ENCODE measurements at places on chromosomes 13 and 19.

GRCh38 chr19:6983448-6983847 is 37.8 kb downstream of the MBD3L2B start:
- no peak for DNase-seq

DNA sequence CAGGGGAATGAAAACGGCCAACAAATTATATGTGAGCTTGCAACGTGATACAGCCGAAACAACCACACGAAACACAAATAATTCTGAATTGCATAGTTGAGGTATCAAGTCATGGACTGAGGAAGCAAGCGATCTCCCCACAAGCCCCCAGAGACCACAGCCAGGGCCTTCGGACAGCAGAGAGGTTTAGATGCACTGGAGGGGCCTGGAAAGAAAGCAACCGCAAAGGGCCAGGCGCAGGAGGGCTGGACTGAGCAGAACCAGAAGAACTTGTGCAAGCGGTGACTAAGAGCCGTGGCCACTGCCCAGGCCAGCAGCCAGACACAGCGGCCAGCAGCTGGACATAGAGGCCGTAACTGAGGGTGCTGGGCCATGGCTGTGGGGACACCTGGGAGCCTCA is 131.4 kb downstream of the TNFRSF19 start:
- DNase-seq, result no peak

DNA sequence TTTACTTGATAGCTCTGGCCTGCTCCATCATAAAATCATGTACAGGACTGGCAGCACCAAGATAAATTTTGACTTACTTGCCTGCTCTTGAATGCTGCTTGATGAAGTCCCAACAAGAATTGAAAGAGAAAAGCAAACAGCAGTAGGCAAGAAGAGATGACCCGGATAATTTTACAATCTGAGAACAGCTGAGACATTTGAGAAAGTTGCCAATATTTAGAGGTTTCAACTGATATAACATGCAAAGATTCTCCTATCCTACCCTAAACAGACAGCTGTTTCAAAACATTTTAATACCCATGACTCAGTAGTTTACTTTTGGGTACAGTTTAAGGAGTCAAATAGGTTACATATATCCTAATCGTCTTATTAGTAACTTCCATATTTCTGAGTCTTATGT is 5.9 kb downstream of the FRY start:
- DNase-seq, result no peak

DNA sequence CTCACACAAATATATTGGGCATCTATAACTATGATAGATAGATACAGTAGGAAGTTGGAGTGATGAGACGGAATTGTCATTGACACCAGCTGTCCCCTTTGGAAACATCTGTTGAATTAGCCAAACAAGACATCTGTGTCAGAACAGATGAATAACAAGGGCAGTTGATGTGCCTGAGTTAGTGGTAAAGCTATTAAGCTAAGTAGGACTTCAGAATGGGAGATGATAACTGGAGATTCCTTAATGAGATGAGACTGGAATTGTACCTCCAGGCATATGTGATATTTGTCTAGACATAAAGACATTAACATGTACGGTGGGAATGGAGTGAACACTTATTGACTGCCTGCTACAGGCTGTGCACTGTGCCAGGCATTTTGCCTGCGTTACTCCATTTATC is 78.7 kb downstream of the MBNL2 start:
- DNase-seq, result no peak

DNA sequence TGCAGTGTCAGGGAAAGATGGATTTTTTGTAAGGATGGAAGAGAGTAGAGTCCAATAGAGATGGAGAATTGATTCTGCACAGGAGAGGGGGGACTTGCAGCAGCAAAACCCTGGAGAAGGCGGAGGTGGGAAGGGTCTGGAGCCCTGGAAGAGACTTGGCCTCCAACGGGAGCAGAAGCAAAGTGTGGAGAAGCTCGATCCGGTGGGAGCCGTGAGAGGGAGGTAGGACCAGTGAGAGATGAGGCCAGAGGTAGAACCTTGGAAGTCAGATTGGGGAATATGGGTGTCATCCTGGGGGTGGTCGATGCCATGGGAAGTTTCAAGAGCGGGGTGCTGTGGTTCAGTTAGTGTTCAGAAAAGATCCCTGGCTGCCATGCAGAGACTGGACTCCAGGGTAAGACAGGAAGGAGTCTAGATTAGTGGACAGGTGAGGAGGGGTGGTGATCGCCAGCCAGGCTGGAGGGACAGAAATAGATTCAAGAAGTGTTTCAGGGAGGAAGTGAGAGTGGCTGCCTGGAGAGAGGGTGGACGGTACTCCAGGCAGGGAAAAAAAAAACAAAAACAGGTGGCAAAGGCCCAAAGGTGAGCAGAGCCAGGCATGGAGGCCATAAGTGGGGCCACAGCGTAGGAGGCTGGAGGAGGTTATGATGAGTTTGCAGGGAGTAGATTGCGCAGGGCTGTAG is 2.6 kb downstream of the PPP5C start:
- no peak for DNase-seq

Measured in cerebellar nuclear complex (tissue), 1 donor.